ENCODE measurements at places on chromosomes 16 and 17.

DNA sequence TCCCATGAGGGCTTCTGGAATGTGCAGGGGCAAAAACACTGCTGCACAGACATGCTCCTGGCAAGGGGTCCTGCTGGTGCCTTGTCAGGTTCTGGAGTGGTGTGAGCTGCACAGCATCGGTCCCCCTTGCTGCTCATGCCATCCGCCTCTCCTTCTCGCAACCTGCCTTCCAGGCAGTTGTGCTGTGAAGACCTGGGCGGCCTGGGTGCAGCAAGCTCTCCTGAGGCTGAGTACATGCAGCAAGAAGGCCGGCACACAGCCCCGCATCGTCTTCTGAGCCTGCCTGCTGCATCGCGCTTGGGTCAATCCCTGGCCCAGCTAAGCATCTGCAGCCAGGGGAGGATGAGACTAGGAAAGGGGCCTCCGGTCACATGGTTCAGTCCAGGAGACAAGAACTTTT lies 478 bp upstream of the TRPV1 start:
- no peak for DNase-seq

DNA sequence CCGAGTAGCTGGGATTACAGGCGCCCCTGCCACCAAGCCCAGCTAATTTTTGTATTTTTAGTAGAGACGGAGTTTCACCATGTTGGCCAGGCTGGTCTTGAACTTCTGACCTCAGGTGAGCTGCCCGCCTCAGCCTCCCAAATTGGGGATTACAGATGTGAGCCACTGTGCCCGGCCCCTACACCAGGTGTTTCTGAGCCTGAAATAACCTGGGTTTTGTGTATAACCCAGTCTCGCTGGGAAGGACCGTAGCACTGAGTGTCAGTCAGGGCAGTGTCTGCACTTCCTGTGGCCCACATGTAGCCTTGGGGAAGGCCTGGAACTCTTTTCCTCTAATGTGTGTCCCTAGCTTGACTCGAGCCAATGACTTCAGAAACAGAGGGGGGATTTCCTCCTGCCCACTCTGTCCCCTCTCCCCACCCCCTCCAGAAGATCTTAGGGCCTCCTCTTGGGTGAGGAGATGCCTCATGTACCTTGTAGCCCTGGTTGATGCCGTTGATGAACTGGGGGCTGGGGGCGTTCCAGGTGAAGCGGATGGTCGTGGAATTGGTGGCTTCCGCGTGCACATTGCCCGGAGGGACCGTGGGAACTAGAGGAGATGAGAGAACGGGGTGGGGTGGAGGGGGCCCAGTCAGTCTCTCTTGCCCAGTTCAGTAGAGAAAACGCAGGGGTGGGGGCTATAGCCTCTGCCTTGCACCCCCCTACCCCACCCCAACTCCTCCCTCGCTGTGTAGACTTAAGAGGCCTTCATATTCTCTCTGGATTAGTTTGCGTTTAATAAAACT lies 102.6 kb upstream of the CDC42EP4 start:
- no peak for DNase-seq

GRCh38 chr17:55420067-55420775 lies 1.4 kb downstream of the MMD start:
- DNase-seq: no peak

- DNase-seq: peak; percentile 45
Observed at GRCh38 chr16:66604376-66605176, at the start of gene CMTM3. Gene CMTM3, plus strand, starts transcription at chr16:66604704. Its CDS starts 102 bp downstream, at chr16:66604806.

DNA sequence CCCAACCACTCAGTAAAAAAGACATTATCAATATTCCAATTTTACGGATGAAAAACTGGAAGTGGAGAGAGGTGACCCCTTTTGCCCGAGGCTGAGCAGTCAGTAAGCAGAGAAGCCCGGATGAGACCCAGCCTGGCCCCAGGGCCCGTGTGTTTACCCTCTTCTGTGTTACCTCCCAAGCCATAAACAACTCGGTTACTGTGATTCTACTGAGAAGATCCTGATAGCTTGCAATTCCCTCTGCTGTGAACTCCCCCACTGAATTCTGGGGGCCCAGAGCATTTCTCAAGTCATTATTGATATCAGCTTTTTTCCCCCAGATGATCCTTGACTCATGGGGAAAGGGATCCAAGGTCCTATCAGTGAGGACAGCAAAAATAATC lies 482.6 kb upstream of the ERCC4 start:
- no peak for DNase-seq

DNA sequence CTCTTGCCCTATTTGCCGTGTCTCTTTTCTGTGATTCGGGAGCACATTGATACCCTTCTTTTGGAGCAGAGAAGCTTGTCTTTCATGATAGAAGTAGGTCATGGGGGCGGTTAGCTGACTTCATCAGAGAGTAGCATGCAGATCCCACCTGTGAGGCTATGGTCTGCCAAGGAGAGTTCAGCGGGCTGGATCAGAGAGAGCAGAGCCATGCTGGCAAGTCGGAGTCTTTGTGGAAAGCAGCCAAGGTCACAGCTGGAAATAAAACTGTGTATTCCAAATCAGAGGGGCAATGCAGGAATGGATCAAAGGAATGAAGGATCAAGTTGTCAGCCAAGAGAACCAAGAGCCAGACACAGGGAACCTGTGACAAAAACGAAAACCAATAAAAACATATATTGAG lies 595.9 kb downstream of the WWOX start:
- DNase-seq: no peak

DNA sequence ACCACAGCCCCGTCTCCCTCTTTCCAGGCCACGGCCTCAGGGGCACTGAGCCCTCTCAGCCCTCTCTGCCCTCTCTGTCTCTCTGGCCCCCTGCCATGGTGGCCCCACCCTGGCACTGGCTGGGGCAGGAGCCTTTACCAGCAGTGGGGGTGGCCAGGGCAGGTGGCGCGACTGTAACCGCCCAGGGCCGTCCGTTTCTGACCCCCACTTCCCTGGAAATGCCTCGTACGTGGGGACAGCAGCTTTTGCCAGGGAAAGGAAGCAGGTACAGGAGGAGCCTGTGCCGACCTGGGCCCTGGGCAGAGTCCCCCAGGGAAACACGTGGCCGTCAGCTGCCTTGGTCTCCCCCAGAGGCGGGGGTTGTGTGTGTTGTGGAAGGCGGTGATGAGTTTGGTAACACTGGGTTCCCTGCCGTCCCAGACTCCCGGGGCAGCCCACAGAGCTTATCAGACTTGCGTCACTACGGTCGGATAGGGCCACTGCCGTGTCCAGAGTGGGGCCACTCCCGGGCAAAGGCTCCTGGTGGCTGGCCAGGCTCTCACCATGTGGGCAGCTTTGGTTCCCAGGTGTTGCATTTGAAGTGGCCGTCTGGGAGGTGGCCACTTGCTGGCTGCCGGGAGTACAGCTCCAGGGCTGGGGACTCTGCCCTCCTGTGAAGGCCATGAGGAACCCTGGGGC lies 249.3 kb upstream of the CIBAR2 start:
- no peak for DNase-seq

DNA sequence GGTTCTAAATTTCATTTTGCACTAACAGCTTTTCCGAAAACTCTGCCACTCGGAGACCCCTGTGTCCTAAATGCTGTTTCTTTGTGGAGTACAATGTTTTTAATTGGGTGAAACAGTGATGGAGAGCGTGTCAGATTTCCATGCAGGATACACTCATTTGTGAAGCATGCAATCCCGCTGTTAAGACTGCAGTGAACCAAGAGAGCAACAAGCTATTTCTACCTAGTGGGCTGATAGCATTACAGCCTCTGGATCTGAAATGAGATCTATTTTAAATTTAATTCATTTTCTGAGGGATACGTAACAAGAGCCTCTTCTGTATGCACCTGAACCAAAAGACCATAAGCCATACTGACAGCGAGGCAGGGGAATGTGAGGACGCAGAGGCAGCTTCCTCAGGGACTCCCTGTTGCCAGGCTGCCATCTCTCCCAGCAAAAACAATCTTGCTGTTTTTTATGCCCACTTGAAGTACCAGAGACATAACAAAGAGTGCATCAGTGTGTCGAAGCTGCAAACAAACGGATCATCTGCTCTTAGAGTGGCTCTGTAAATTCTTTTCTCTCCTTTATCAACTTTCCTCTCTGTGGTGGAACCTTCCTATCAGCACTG lies 199.9 kb upstream of the COX10 start:
- DNase-seq: no peak

GRCh38 chr17:65099941-65100315 lies 37.2 kb upstream of the RGS9 start:
- peak; percentile 58 for DNase-seq

DNA sequence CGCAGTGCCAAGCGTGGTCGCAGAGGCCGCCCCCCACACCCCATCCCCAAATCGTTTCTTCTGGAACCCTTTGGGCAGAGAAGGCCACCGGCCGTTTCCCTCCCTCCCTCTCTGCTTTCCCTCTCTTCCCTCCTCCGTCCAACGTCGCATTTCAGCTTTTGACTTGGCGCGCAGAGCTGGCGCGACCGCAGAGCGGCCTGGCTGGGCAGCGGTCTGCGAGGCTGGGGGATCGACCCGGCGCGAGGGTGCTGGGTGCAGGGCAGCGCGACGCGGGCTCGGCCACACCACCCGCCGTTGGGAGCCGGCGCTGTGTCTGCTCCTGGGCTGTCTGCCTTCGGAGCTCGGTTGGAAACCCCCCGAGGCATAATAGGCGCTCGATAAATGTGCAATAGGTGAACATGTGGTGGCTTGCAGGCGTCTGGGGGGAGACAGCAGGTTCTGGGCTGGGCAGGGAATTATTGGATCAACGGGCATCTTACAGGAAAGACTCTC lies 2.8 kb upstream of the NTN3 start:
- DNase-seq: no peak

- DNase-seq: no peak
Observed at GRCh38 chr17:10992106-10992880, 154.4 kb upstream of the PIRT start.

DNA sequence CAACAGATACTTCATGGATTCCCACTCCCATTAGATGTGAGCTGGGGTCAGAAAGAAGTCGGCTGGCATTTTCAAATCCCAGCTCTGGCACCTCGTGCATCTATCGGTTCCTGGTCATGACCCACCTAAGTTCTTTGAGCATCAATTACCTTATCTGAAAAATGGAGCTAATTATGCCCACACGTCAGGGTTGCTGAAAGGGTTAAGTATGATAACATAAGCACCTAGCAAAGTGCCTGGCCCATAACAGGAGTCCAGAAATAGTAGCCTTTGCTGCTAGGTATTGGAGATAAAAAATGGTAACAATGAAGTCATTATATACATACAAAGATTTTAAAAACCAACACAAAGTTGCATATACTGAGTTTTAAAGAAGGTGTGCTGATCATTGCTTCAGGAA lies 14.1 kb upstream of the GNA13 start:
- no peak for DNase-seq

DNA sequence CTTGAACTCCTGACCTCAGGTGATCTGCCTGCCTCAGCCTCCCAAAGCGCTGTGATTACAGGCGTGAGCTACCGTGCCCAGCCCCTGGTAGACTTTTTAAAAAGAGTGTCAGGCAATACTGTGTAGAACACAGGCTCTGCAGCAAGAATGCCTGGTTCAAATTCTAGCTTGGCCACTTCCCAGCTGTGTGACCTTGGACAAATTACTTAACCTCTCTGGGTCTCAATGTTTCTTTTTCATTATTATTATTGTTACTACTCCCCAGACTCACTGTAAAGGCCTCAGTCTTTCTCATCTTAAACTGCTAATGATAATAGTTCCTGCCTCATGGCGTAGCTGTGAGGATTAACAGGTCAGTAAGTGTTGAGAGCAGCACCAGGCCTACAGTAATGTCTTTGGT lies 114.3 kb downstream of the LITAF start:
- DNase-seq: no peak

DNA sequence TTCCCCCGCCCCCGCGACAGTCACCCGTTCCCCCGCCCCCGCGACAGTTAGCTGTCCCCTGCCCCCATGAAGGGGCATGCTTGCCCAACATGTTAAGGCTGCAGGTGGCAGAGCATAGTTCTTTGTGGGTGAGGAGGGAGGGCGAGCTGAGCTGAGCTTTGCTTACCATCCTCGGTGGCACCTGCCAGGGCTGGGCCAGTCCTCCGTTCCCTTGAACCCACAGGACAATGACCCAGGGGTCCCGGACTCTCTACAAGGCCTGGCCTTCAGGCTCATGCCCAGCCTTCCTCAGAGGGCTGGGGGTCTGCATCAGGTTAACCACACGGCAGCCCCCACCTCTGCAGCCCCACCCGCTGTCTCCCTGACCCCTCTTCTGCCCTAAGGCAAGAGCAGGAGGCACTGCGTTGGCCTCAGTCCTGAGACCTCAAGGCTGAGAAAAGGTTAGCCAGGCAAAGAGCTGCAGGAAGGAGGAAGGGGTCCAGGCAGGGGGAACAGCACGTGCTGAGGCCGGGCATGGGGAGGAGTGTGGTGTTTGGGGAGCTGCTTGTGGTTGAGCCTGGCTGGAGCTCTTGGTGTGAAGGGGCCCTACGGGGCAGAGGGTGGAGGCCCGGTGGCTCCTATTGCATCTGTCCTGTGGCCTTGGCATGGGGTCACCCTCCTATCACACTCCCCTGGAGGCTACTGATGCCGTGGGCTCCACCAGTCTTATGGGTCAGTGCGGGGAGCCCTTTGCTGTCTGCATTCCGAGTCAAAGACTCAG lies 11.4 kb upstream of the DOC2B start:
- no peak for DNase-seq

DNA sequence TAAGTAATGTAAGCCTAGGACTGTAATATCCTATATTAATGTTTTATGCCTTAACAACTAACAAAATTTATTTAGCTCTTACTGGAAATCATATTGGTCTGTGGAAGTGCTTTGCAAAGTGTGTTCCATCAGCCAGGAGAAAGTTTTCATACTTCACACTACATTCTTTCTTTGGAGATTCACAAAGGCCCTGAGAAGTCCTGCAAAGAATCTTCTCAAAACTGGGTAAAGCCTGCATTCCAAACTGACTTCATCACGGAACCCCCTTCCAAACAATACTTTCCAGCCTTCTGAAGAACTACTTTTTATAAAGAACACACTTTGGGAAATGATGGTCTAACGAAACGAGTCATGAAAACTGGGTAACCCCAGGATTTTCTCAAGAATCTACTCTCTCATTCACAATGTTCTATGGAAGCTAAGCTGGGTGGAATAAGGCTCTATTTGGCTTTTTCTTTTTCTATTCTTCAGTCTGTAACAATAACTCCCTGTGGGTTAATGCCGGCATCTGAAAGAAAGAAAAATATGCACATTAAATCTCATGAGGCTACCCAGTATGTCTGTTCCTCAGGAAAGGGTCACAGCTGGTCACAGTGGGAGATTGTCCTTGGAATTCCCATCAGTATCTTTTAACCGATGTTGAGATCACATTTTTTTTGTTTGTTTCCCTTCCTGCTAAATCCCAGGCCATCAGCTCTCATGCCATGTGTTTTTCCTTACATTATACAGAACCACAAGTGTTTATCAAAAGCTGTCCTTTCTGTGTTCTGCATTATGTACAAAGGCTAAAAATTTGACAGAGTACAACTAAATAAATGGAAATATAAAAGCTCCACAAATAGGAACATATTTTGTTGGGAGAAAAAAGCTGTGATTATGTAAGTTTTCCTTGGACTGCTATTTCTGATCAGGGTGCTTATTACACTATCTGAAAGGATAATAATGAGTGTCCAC lies 12.8 kb upstream of the AKAP1 start:
- DNase-seq: no peak

DNA sequence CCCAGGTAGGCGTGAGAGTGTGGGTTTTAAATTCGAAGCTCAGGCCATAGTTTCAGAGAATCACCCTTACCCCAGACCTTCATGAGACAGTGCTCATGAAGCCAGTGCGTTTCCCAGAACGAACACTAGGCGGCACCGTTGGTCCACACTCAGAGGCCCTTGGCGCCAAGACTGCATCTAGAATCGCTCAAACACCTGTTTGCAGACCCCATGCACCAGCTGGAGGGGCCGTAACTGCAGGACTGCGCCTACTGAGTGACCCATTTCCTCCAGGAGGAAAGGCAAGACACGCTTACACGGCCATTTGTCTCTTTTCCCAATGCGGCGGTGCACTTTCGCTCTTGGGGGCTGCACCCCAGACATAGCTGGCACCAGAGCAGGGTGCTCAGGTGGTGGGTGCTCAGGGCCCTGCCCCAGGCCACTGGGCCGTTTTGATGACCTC lies 34.0 kb downstream of the ADGRG5 start:
- peak; percentile 50 for DNase-seq
